ENCODE measurements at places on chromosomes 6 and 20.
A peak's percentile ranks its signal among the peaks of the same experiment; 100 is the strongest.

DNA sequence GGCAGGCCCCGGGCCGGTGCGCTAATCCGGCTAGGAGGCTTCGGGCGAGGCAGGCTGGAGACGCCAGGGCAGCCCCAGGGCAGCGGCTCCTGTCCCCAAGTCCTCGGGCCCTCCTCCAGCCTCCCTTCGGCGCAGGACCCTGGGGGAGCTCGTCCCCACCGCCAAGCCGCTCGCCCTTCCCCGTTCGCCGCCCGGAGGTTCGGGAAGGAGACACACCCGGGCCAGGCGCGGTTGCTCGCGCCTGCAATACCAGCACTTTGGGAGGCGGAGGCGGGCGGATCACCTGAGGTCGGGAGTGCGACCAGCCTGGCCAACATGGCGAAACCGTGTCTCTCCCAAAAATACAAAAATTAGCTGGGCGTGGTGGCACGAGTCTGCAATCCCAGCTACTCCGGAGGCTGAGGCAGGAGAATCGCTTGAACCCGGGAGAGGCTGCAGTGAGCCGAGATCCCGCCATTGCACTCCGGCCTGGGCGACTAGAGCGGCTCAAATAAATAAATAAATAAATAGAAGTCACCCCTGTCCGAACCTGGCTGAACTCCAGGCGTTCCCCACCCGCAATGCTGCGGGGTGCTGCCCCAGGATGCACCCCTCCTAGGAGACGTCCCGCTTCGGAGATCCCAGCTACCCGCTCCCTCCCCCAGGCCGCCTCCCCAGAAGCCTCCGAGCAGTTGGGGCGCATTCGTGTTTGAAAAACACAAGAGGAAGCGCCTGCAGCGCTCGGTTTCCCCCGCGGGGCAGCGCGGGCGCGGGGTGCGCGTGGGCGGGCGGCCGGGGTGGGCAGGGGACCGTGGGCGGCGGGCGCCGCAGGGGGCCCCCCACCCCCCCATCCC lies 27.5 kb downstream of the SERPINB9 start:
- DNase-seq, result no peak

DNA sequence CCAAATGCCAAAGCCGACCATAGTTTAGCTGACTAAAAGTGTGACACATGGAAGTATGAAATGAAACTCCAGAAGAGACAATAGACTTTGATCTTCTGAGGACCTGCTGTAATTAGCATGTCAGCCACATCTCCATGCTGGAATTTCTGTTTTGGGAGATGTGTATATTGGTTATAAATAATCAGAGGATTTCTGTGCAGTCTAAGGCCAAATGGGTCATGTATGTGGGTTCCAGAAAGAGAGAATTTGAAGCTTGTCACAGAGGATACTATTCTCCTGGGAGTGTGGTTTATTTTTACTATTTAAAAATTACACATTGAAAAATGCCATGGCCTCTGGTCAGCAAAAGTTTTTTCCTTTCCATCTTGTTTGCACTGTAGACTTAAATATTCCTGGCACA lies 405.5 kb upstream of the PLCB4 start:
- no peak for DNase-seq

DNA sequence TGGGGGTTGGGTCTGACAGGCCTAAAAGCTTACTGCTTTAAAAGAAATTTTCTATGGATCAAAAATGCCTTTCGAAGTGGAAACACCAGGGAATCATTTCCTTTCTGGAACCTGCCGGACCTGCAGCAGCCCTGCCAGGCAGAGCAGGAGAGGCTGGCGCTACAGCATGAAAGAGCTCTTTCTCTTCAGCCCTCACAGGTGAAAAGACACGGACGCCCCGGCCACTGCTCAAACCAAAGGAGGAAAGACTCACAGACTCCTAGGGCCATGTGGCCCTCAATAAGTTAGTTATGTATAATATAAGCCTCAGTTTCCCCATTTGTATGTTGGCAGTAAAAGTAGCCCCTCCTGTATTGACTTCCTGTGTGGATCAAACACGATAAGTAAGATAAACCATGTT lies 8.3 kb downstream of the SCML4 start:
- DNase-seq, result no peak

DNA sequence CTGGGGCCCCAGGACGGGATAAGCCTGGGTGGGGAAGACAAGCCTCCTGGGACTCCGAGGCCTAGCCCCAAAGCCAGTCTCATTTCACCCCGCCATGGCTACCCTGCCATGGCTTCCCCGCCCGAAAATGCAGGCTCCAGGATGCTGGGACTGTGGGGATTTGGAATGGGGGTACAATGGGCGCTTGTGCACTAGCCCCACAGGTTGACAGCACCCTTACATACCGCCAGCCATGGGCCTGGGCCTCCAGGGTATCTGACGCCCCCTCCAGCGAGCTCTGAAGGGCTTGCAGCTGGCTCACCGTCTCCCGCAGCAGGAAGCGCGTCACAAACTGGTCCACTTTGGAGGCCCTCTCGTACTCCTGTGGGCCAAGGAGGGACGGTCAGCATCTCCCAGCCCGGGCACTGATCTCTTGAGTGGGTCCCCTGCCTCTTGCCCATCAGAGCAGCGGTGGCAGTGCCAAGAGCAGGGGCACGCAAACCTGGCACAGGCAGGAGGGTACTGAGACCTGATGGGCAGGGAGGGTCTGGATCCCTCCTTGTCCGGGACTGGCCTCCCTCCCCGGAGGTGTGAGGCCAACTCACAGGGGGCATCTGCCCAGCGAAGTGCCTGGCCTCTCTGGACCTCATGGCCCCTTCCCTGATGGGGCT lies 2.0 kb upstream of the C20orf144 start:
- no peak for DNase-seq

DNA sequence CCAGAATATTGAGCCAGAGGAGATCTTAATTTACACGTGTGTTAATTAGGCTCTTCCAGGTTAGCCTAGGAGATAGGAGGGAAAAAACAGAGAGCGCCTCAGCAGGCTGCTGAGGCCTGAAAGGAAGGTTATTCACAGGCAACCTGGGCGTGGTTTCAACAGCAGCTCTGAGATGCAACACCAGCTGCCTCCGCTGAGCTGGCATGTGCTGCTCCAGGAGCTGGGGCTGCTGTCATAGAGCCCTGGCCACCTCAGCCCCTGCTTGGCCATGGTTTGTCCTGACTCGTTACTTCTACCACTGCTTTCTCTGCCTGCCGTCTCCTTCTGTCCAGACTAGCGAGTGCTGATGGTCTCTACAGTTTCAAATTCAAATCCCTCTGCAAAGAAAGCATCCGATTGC lies 32.4 kb upstream of the RPP40 start:
- no peak for DNase-seq

DNA sequence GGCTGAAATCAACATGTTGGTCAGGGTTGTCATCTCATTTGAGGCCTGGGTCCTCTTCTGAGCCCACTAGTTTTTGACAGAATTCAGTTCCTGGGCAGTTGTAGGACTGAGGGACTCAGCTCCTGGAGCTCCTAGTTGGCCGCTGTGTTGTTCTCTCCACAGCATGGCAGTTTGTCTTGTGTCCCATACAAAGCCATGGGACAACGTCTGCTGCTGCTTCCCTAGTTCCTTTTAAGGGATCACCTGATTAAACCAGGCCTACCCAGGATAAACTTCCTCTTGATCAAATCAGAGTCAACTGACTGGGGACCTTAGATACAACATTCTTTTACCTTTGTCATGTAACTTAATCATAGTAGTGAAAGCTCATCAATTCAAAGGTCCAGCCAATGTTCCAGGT lies 141.0 kb downstream of the BCAS1 start:
- DNase-seq, result no peak

- peak; percentile 61 for DNase-seq
Observed at GRCh38 chr20:46931699-46932098, 37.1 kb downstream of the EYA2 start.

GRCh38 chr6:37435816-37436215 lies 2.8 kb downstream of the CMTR1 start:
- no peak for DNase-seq

- DNase-seq, result no peak
Observed at GRCh38 chr20:20215976-20216727, 151.8 kb upstream of the INSM1 start.

DNA sequence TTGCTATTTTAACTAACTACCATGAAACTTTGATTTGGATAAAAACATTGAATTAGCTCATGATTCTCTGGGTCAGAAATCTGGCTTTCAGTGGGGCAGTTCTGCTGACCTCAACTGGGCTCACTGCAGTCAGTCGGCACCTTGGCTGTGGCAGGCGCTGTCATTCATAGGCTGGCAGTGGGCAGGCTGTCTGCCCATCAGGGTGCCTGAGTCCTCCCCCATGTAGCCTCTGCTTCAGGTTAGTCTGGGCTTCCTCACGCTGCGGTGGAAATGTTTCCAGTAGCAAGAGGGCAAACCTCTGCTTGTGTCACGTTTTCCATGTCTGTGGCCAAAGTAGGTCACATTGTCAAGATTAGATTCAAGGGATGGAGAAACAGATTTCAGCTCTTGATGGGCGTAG lies 251.0 kb upstream of the TCF21 start:
- no peak for DNase-seq

GRCh38 chr6:90231308-90231707 lies 65.3 kb downstream of the BACH2 start:
- no peak for DNase-seq

DNA sequence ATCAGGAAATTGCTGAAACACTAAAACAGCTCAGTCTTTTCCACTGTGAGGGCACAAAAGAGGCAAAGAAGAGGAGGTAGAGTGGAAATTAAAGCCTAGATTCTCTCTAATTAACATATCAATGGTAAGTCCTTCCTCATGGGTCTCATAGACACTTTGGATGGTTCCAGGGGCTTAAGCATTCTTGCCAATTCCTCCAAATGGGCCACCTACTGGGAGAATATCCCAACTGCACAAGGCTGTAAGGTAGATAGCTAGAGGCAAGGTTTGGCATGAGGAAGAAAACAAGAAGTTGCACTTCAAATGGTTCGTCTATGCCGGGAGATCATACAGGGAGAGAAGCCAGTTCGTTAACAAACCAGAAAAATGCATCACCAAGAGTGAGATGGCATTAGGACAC lies 107.6 kb upstream of the KHDRBS2 start:
- no peak for DNase-seq

GRCh38 chr6:70180183-70180900 lies 122.5 kb downstream of the COL9A1 start:
- DNase-seq, result no peak

Measured in GM04503 (cell line).